ENCODE measurements at places on chromosomes 16 and 17. TPM values are rescaled to one million over a fixed set of nuclear protein-coding genes. Genes with fewer than 3 reads are reported as not detected.
A peak's percentile ranks its signal among the peaks of the same experiment; 100 is the strongest.

DNA sequence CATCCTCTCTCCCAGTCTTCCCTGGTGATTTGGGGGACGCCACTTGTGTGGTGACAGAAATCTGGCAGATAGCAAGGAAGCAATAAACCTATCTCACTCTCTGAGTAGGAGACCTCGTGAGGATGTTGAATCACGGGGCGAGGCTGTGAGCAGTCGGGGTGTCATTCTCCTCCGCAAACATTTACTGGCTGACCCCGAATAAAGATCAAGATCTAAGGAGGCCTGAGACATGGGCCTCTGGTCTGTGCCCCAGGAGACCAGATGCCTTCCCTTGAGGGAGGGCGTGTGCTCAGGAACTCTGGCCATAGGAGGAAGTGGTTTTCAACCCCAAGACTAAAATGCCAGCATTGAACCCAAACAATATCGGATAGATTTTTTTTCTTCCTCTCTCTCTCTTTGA, 53.1 kb downstream of the FOXL1 start:
- peak overlapping the region; percentile 75 for H3K4me3 ChIP-seq
- peaks cover 13% of the 10 kb centered on the region for H3K36me3 ChIP-seq
- peaks cover 90% of the 10 kb centered on the region for H3K4me1 ChIP-seq
- DNase-seq: peak; percentile 87

- H3K27me3 ChIP-seq: peaks cover 11% of the 10 kb centered on the region
- H3K4me3 ChIP-seq: no peak overlapping the region
- no peak overlapping the region for H3K27ac ChIP-seq
- DNase-seq: no peak
- H3K4me1 ChIP-seq: no peaks in the 10 kb centered on the region
- H3K36me3 ChIP-seq: no peaks in the 10 kb centered on the region
Measured at GRCh38 chr17:58020401-58020800, 13.4 kb upstream of the SRSF1 start.

- H3K27ac ChIP-seq: no peak overlapping the region
- no peaks in the 10 kb centered on the region for H3K4me1 ChIP-seq
- no peak for DNase-seq
- no peaks in the 10 kb centered on the region for H3K27me3 ChIP-seq
- no peak overlapping the region for H3K4me3 ChIP-seq
Measured at GRCh38 chr16:26569793-26570192, 496.9 kb upstream of the C16orf82 start.

DNA sequence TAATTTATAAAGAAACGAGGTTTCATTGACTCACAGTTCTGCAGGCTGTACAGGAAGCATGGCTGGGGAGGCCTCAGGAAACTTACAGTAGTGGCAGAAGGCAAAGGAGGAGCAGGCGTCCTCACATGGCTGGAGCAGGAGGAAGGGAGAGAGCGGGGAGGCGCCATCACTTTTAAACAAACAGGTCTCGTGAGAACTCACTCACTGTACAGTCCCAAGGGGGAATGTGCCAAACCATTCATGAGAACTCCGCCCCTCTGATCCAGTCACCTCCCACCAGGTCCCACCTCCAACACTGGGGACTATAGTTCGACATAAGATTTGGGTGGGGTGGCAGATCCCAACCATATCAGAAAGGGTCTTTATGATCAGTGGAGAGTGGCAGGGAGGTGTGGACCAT, 392.4 kb upstream of the TNRC6C start:
- H3K27ac ChIP-seq: no peak overlapping the region
- no peak for DNase-seq
- H3K4me1 ChIP-seq: no peaks in the 10 kb centered on the region
- no peak overlapping the region for H3K4me3 ChIP-seq
- H3K27me3 ChIP-seq: peaks cover 49% of the 10 kb centered on the region

DNA sequence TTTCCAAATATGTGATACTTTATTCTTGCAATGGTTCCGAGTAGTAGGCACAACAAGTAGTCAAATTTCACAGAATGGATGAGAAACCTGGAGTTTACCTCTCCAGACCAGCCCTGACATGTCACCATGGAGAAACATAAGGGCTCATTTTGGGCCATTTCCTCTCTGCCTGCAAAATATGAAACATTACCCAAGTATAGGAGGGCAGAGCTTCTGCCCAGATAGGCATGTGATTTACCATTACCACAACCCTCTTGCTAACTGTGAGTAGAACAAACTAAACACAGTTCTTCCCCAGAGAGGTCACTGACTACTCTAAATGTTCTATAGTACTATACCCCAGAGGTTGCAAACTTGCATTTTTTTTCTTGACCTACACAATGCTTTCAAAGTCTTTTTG, 15.7 kb upstream of the KPNB1 start:
- no peak overlapping the region for H3K4me3 ChIP-seq
- no peak for DNase-seq
- 0 out of 2 replicates have a peak, but pooled peaks cover 4% of the 10 kb centered on the region for H3K36me3 ChIP-seq
- H3K27me3 ChIP-seq: peaks cover 2% of the 10 kb centered on the region
- no peak overlapping the region for H3K27ac ChIP-seq
- H3K4me1 ChIP-seq: no peaks in the 10 kb centered on the region

- H3K27me3 ChIP-seq: no peaks in the 10 kb centered on the region
- peak overlapping the region; percentile 70 for H3K27ac ChIP-seq
- peaks cover 58% of the 10 kb centered on the region for H3K36me3 ChIP-seq
- DNase-seq: peak; percentile 36
- peaks cover 74% of the 10 kb centered on the region for H3K4me1 ChIP-seq
Measured at GRCh38 chr17:61770043-61770442, 93.3 kb downstream of the BRIP1 start.

- no peaks in the 10 kb centered on the region for H3K4me1 ChIP-seq
- no peak for DNase-seq
- H3K36me3 ChIP-seq: no peaks in the 10 kb centered on the region
- H3K27me3 ChIP-seq: no peaks in the 10 kb centered on the region
- no peak overlapping the region for H3K27ac ChIP-seq
- H3K4me3 ChIP-seq: no peak overlapping the region
Measured at GRCh38 chr17:34680151-34680550, 100.8 kb downstream of the TMEM132E start.

GRCh38 chr17:413016-413350, 60.4 kb upstream of the RPH3AL start:
- H3K4me3 ChIP-seq: no peak overlapping the region
- no peak for DNase-seq
- H3K27ac ChIP-seq: 0 out of 2 replicates have a peak overlapping the region, but pooled peaks have one; percentile 16

DNA sequence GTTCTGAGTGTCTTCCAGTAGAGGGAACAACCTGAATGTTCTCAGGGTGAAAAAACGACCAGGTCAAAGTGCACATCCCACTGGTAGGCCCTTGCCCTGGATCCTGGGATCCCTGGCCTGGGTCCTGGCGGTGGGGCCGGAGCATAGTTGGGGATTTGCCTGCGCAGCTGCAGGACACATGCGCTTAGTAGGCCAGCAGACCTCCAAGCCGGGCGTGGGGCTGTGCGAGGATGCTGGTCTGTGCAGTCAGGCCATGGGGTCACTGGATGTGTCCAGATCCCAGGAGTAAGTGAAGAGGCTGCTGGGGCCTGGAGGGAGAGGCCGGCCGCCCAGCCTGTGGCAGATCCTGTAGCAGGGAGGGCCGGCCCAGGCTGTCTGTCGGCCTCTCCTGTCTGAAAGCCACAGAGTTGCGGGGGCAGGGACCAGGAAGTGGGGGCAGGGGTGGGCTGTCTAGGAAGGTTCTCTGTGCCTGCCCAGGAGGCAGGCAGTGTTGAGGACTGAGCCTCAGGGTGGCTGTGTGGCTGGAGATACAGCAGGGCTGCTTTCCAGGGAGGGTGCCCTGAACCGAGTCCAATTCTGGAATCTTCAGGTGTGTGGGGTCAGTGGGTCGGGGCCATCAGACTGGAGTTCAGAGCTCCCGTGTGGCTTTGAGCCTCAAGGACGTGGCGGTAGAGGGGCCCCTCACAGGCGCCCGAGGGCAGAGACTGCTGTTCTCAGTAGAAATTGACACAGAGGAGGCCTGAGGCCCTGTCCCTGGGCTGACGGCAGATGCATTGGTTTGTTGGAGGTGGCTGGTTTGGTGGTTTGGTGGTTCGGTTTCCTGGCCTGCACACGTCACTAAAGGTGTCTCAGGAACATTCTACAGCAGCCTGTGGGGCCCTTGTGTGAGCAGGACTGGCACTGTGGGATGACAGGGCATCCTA, 17.2 kb upstream of the NUDT16L1 start:
- H3K27me3 ChIP-seq: peaks cover 4% of the 10 kb centered on the region
- H3K4me3 ChIP-seq: no peak overlapping the region
- H3K4me1 ChIP-seq: no peaks in the 10 kb centered on the region
- H3K27ac ChIP-seq: no peak overlapping the region
- no peak for DNase-seq
- no peaks in the 10 kb centered on the region for H3K36me3 ChIP-seq

DNA sequence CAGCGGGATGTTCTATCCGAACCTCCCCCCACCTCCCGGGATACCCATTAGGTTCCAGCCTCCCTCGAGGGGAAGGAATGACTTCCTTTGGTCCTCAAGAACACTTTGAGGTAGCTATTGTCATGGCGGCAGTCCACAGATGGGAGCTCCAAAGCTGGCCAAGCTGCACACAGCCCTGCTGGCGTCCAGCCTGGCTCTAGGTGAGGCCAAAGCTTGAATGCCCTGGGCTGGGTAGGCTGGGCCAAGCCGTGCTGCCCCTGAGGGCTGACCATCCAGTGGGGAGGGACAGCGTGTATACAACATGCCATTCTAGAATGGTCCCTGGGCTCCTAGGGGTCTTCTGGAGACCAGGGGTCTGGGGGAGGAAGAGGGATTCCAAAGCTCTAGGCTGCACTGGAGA, 43.5 kb downstream of the PEMT start:
- H3K4me1 ChIP-seq: peaks cover 13% of the 10 kb centered on the region
- DNase-seq: no peak
- no peak overlapping the region for H3K4me3 ChIP-seq
- no peaks in the 10 kb centered on the region for H3K36me3 ChIP-seq
- no peaks in the 10 kb centered on the region for H3K27me3 ChIP-seq
- no peak overlapping the region for H3K27ac ChIP-seq

DNA sequence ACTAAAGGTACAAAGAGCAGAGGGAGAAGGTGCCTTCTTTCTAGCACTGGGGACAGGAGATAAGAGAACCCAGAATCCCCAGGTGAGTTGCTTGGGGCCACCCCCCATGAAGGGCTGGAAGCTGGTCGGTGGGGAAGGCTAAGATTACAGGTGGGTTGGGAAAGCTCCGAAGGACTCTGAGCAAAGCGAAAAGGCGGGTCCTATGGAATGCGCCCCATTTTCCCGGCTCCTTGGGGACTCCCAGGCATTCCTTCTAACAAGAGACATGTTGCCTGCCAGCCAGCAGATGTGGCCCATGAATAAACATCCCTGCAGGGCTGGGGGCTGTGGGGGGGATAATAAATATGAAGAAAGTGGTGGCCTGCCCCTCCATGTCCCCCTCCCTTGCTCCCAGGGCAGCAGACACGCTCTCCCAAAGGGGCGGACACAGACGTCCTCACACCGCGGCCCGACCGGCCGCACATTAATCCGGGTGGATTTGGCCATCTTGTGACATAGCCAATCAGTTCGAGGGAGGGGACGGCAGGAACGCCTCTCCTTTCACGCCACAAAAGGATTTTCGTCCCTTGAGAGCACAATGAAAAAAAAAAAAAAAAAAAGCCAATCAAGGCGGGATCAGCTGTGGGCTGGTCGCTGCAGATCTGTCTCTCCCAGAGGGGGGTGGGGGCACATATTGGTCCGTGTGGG, 98.5 kb downstream of the SOX9 start:
- no peaks in the 10 kb centered on the region for H3K36me3 ChIP-seq
- H3K4me1 ChIP-seq: no peaks in the 10 kb centered on the region
- H3K27ac ChIP-seq: no peak overlapping the region
- DNase-seq: no peak

GRCh38 chr17:4497101-4497824, 1.4 kb upstream of the SPNS2 start:
- H3K27me3 ChIP-seq: peaks cover 58% of the 10 kb centered on the region
- no peak for DNase-seq
- H3K4me3 ChIP-seq: no peak overlapping the region
- H3K4me1 ChIP-seq: peaks cover 8% of the 10 kb centered on the region
- no peak overlapping the region for H3K27ac ChIP-seq

DNA sequence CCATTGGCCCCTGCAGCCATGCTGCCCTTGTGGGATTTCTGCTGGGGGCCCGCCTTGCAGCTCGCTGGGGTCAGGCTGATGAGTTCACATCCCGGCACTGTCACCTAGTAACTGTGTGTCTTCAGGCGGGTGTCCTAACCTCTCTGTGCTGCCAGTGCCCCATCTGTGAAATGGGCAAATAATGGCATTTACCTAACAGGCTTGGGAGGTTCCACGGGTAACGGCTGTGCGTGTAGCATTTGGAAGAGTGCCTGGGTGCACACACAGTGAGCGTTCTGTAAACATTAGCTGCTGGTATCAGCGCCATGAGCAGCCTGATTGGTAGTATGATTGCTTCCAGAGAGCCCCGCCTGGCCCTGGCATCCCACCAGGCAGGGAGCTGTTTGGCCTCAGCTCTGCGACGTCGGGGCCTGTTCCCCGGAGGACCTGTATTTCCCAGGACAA, 167.3 kb upstream of the GSE1 start:
- no peak overlapping the region for H3K4me3 ChIP-seq
- H3K27me3 ChIP-seq: peaks cover 5% of the 10 kb centered on the region
- no peak overlapping the region for H3K27ac ChIP-seq

- H3K36me3 ChIP-seq: peaks cover 15% of the 10 kb centered on the region
- H3K4me1 ChIP-seq: no peaks in the 10 kb centered on the region
Measured at GRCh38 chr17:80246266-80246681, 14.4 kb upstream of the RNF213 start.

DNA sequence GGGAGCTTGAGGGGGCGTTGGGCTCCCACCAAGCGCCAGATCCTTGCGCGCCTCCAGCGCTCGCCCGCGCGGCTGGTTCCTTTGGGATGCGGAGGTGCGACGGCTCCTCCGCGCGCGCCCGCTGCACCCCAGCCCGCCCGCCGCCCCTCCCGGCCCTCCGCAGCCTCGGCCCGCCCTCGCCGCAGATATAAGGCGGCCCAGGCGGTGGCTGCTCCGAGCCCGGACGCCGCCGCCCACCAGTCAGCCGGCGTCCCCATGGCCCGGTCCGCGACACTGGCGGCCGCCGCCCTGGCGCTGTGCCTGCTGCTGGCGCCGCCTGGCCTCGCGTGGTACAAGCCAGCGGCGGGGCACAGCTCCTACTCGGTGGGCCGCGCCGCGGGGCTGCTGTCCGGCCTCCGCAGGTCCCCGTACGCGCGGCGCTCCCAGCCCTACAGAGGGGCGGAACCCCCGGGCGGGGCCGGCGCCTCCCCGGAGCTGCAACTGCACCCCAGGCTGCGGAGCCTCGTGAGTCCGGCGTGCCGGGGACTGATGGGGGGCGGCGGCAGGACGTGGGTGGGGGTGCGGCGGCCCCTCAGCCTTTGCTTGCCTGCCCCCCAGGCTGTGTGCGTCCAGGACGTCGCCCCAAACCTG, at the start of gene NPB:
Gene NPB, plus strand, starts transcription at position 216 of the 630 bp plus-strand sequence. Its CDS starts 40 bp downstream, at position 256.
- DNase-seq: no peak
- peaks cover 26% of the 10 kb centered on the region for H3K4me1 ChIP-seq
- H3K36me3 ChIP-seq: peaks cover 17% of the 10 kb centered on the region
- H3K27ac ChIP-seq: no peak within 1 kb of the TSS

- no peaks in the 10 kb centered on the region for H3K36me3 ChIP-seq
- peak overlapping the region; percentile 55 for H3K4me3 ChIP-seq
- peak overlapping the region; percentile 62 for H3K27ac ChIP-seq
- H3K4me1 ChIP-seq: peaks cover 53% of the 10 kb centered on the region
- no peak for DNase-seq
Measured at GRCh38 chr16:82584553-82585152, 42.1 kb upstream of the CDH13 start.

The ITGAL gene
- not detected for total RNA-seq

The CDRT4 gene
- 2.2 TPM for total RNA-seq

The KRT31 gene
- total RNA-seq: not detected

The FOXC2 gene
- total RNA-seq: 7.7 TPM

The GPR139 gene
- total RNA-seq: not detected

The RHBDL1 gene
- 1.8 TPM for total RNA-seq

The SLC13A2 gene
- not detected for total RNA-seq

The PDE6G gene
- total RNA-seq: 0.37 TPM

The RNF227 gene
- total RNA-seq: 2.8 TPM

The TCAP gene
- total RNA-seq: 0.50 TPM

The MYH1 gene
- not detected for total RNA-seq
